Stomach (tissue), 19 donors: ENCODE measurements at places on chromosomes 3 and 15. TPM values are rescaled to one million over a fixed set of nuclear protein-coding genes. Genes with fewer than 3 reads are reported as not detected.

Gene SHC4
- total RNA-seq, result 4.4 TPM

Gene NPAP1
- total RNA-seq, result not detected

Gene ATP13A5
- total RNA-seq, result not detected

Gene CCDC54
- total RNA-seq, result not detected

Gene KCNH8
- 5.3 TPM for total RNA-seq

Gene ALPK3
- 0.58 TPM for total RNA-seq

GRCh38 chr3:67923796-67924195 lies 269.4 kb upstream of the SUCLG2 start:
- no peak for DNase-seq

DNA sequence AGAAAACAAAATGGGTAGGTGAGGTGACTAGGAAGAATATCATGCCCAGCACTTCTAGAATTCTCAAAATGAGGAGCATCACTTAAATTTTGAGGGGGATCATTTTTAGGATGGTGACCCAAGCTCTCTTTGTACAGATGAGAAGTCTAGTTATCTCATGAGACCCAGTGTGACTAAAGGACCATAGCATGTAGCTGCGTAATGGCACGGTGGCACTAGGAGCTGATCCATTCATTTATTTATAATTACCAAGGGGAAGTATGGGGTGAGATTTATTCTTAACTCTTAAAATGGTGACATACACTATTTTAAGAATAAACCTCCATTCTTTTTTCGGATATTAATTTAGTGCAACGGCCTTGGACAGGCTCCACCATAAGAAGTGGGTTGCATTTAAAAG lies 8.3 kb downstream of the IQGAP1 start:
- no peak for DNase-seq

GRCh38 chr15:74368121-74368520 lies 675 bp upstream of the CYP11A1 start:
- no peak for DNase-seq

DNA sequence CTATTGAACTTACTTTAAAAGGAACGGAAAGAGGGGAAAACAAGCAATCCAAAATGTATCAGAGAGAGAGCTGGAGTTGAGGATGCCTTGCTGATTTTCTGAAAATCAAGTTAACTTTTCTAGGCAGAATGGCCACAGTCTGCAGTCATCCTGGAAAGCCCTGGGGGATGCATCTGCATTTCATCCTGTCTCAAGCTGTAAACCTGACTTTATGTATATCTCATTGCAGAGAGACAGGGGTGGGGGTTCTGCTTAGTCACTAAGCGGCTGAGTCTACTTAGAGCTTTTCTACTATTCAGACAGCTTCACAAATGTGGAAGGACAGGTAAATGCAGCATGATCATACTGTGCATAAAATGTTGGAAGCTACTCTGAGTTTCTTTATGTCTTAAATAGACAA lies 41.4 kb downstream of the MRPS25 start:
- no peak for DNase-seq

DNA sequence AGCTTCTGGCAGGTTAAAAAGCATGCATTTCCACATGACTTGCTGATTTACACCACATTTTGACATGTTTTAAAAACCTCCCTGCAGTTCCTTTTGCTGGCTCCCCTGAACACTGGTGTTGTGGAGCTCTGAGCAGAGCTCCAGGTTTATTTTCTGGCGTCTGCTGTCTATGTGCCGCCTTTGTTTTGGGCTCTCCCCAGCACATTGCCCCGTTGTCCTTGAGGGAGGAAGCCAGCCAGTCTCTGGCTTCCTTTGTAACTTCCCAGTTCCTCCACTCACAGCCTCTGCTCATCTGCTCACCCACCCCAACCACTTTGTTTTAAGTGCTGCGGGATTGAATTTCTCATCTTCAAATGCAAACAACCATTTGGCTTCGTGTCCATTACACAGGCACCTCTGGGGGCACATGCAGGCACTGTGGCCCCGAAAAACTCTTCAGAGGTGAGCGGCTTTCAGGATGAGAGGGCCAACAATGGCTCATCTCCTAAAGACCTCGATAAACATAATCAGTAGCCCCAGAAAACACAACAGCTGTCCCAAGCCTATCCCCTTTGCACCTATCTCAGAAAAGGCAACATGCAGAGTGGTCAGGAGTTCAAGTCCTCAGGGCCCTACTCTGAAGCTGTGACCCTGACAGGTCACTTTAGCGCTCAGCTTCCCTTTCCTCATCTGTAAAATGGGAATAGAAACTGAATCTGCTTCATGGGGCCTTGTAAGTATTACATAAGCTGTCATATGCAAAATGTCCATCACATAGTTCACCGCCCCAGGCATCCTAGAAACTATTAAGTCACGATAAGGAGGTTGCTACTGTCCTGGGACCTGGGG lies 1.3 kb upstream of the MEF2A start:
- no peak for DNase-seq

DNA sequence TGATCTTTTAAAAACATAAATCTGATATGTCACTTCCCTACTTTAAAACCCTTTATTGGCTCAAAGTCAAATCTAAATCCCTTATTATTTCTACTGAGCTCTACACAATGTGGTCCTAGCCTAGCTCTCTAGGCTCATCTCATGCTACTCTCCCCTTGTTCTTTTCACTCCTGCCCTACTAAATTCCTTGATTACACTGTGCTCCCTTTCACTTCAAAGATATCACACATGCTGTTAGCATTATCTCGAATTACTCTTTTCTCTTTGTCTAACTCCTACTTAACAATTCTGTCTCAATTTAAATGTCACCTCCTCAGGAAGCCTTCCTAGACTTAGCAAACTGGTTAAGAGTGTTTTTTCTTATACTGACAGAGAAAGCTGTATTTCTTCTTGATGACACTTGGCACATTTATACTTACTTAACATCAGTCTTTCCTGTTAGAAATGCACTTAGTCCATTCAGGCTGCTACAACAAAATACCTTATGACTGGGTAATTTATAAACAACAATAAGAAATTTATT lies 102.0 kb downstream of the SCAPER start:
- DNase-seq, result no peak

- no peak for DNase-seq
These were observed 193.7 kb upstream of the BHLHE40 start for GRCh38 chr3:4785551-4785950.

- no peak for DNase-seq
These were observed 406.5 kb upstream of the ARHGEF26 start for GRCh38 chr3:153714588-153715290.

DNA sequence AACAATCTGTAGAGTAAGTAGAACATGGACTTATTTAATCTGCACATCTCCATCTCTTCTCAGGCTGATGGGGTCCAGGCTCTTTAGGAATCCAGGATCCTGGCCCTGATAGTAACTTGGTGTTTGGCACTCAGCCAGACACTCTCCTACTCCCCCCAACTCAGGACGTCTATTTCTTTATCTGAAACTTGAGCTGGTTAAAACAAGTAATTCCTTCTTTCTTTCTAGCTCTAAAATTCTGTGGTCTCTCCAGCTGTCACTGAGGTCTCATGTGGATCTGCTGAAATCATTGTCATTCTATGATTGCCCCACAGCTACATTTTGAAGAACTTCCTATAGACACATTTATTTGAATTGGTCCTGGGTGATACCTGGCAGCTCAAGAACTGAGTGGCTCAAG lies 59.0 kb downstream of the TP63 start:
- DNase-seq, result no peak

DNA sequence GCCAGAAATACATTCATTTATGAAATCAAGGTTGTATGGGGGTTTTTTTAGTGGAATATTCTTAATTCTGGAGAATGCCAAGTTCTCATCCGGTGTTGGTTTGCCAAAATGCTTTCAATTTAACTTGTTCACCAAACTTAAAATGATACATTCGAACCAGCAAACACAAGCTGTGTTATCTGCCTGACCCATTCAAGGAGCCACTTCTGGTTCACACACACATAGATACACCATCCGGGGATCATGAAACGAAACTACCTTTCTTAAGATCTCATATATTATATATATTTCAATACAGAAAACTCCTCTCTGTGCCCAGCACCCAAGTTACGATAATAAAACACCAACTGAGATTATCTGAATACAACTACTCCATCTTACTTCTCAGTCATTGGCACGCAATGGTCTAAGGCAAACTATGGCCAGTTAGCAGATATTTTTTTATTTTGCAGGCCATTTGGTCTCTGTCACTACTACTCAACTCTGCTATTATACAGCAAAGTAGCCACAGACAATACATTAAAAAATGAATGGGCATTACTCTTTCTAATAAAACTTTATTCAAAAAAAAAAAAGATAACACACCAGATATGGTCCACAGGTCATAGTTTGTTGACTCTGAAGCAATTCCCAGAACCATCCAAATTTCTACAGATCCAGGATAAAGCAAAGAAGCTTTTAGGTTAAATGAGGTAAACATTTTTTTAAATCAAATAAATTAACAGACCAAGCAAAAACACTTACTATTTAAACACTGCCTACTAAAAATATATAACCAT lies 89.6 kb downstream of the TBL1XR1 start:
- no peak for DNase-seq
